ENCODE measurements at places on chromosomes 2 and 18.

DNA sequence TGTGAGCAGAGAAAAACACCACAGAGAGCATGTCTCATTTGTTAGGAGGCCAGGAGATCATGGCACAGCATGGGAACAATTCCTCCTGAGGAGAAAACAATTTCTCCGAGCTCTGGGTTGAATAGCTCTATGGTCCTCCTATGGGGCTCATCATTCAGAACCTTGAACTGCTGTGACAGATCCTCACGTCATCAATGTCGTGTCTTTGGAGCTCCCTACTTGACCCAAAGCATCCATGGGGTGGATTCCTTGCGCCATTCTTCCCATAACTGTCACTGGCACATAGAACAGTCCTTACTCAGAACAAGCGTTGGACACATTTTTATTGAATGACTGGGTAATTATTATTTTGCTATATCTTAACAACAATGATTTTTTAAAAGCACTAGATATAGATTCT lies 15.8 kb upstream of the TCF4 start:
- DNase-seq = no peak

DNA sequence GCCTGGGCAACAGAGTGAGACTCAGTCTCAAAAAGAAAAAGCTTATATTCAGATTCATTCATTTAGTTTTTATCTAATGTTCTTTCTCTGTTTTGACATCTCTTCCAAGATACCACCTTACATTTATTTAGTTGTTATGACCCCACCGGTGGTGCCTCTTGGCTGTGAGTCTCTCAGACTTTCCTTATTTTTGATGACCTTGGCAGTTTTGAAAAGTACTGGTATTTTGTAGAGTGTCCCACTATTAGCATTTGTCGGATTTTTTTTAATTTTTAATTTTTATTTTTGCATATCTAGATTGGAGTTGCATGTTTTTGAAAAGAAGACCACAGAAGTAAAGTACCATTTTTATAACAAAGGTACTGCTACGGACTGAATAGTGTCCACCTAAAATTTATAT lies 351.7 kb upstream of the KYNU start:
- no peak for DNase-seq

DNA sequence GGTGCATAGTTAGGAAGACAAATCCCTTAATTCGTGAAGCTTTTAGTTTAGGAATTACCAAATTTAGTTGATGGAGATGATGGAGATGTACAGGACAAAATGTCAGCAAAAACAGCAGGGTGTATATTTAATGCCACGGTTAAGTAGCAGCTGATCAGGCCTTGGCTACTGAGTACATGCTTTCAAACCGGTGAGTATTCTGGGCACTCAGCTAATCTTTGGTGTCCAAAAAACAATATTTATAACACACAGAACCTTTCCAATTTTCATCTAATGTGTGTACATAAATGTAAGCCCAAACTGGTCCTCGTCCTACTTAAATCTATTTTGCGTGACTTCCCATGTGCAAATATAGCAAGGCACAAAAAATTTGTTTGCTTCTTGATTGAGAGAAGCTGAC lies 703.4 kb upstream of the LINC00305 start:
- DNase-seq = no peak

- no peak for DNase-seq
These were observed 212.3 kb downstream of the SNTG2 start for GRCh38 chr2:1162768-1163584.

- DNase-seq = peak; percentile 59
These were observed 77.3 kb upstream of the PHLPP1 start for GRCh38 chr18:62637807-62638687.

- DNase-seq = no peak
These were observed 42.0 kb downstream of the RDH14 start for GRCh38 chr2:18518116-18519111.

DNA sequence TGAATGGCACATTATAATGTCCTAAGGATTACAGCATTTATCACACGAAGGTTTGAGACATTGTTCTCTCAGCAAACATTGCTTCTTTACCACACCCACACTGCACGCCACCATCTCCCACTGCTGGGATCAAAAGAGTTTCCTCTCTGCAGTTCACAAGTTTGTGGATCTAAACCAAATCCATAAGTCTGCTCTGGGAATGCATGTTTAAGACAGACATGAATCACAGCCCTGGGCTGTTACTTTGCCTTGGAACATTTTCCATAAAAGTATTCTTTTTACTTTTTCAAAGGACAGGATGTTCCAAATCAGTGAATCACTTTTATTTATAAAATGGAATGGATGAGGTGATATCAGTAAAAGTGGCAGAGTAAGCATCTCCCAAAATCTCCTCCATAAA lies 36.1 kb downstream of the STPG4 start:
- DNase-seq = no peak

DNA sequence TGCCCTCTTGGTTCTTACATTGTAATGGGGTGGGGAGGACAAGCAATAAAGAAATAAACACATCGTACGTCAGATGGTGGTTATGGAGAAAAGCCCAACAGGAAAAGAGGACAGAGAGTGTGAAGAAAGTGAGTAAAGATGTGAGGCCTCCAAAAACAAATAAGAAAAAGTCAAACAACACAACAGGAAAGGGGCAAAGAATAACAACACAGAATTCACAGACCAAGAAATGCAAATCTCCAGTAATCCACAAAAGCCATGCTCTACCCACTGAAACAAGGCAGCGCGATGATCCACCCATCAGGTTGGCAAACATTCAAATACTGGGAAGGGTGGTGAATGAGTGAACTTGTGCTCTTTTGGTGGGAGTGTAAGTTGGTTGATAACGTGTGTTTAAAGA lies 16.7 kb upstream of the DUSP2 start:
- DNase-seq = no peak

DNA sequence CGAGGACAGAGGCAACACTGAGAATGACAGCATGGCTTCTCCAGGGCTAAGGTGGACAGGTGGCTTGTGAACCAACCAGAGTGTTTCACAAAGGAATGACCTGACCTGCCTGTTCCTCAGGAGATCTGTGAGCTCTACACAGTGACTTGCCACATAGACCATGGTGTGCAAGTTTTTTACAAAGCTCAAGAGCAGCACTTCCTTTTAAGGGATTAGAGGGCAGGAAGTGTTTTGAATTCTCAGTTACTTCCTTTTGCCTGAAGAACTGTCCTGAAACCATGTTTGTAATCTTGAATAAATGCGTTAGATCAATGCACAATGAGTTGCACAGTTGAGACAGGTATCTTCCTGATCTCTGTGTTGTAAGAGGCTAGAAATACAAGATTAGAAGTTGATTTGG lies 421.9 kb downstream of the THSD7B start:
- DNase-seq = no peak
